ENCODE measurements at places on chromosomes 2 and 18.

DNA sequence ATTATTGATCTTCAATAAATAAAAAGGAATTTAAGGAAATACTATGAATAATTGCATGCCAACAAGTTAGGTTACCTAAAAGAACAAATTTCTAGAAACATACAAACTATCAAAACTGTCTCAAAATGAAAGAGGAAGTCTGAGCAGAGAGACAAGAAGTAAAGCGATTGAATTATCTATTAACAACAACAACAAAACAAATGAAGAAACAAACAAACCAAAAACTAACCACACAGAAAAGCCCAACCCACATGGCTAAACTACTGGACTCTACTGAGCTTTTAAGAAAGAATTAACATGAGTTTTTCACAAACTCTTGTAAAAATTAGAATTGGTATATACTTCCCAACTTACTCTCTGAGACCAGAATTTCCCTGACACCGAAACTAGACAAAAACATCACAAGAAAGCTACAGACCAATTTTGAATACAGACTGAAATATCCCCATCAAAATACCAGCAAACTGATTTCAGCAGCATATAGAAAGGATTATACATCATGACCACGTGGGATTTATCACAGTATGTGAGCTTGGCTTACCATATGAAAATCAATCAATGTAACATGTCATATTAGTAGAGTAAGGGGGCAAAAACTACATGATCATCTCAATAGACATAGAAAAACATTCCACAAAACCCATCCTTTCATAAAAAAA, 16.6 kb upstream of the GALNT1 start:
- DNase-seq = no peak

GRCh38 chr2:12412898-12413305, 303.8 kb upstream of the TRIB2 start:
- DNase-seq = peak; percentile 40

DNA sequence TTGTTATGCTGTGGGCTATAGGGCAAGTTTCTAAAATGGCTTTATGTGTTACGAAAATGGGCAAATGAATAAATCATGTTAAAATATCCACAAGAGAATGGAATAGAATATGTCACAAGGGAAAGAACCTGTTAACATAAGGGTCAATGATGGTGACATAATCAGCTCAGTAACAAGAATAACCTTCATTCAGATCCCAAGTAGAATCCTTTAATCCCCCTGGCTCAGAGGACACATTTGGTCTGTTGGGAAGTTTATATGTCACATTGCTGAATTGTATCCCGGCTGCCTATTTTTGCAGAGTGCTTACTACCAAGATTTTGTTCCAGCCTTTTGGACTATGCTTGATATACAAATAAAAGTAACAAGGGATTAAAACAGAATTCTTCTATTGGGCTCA, 13.1 kb upstream of the LGALSL start:
- DNase-seq = no peak

DNA sequence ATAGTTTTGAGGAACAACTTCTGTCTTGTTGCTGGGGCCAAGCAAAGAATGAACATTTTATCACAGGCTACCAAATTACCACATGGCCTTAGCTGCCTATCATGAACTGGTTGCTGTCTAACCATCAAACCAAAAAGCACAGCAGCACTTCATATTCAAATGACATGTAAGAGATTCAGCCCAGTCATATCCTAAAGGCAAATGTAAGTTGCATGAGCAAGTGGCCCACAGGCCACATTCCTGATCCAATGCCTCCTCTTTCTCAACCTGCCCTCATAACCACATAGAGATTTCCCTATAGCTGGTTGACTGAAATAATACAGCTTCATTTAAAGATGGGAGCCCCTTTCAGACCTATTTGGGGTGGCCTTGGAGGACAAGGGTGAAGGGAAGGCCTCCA, 572.3 kb downstream of the IRS1 start:
- no peak for DNase-seq

GRCh38 chr2:128154225-128154624, 63.2 kb downstream of the UGGT1 start:
- DNase-seq = no peak

- DNase-seq = no peak
Measured at GRCh38 chr18:70463085-70463484, 174.2 kb downstream of the SOCS6 start.

- DNase-seq = peak; percentile 40
Measured at GRCh38 chr2:65231892-65232477, 4.4 kb downstream of the ACTR2 start.

GRCh38 chr2:177897278-177897677, 175.3 kb downstream of the PDE11A start:
- no peak for DNase-seq

DNA sequence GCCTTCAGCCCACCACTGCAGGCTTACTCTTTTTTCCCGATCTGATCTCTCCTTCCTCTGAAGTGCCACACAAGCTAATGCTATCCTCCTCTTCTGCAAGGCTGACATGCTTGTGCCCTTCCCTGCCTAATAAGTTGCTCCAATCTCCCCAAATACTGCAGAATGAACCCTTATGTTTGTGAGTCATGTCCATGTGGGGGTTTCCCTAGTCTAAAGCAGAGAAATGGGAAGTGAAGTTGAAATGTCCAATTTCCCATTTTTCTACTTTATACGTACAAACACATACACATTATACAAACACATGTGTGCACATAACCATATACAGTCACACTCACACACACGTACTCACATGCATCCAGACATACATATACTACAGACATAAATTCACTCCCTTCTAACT, 288.1 kb upstream of the CELF4 start:
- no peak for DNase-seq

DNA sequence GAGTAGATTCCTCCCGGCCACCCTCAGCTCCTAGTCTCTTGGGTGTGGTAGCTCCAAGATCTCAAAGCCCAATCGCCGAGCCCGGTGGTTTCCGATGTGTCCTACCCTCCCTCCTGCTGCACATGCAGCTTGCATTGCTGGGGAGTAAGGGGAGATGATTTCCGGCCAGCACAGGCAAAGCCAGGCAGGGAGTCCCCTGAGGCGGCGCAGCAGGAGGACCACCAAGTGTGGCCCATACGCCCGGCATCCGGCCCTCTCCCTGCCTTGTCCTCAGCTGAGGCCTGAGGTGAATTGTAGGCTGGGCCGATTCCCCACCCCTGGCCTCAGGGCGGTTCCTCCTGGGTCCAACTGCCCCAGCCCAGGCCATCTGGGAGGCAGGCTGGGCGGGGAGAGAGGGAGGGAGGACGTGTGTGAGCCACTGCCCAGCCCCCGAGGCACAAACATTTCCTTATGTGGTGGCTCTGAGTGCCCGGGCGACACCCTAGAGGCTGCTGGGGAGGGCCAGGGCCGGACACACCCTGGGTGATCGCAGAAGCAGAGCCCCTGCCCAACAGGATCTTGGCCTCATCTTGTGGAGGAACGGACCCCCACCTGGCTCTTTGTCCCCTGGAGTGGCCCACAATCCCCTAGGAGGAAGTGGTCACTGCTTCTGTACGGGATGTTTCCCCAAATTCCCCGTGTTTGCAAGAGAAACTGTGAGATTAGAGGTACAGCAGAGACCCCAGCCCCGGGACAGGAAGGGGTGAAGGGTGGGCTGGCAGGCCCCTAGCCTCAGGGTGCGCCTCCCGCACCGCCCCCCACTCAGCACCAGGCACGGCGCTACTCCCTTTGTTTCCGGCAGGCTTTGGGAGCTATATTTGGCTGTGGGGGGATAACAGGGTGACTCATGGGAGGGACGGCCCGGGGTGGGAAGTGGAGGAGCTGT, 41.9 kb upstream of the PTMA start:
- DNase-seq = no peak

GRCh38 chr2:197348721-197349360, 38.3 kb upstream of the ANKRD44 start:
- no peak for DNase-seq

- DNase-seq = no peak
Measured at GRCh38 chr2:108412995-108413710, 35.4 kb downstream of the SULT1C4 start.

DNA sequence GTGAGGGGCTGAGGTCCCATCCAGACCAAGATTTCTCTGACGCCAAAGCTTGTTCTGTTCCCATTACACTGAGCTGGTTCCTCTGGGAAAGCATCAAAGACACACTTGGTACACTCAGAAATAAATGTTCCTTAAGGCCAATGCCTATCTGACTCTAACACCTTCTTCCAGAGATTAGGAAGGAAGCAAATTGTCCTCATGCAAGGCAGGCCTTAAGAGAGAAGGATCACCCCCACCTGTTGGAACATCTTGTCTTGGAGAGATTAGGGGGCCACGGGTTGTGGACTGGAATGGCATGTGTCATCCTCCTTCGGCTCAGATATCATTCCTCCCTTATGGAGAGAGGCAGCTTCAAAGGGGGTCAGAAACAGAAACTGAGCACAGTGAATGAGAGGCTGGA, 100.2 kb downstream of the ANKRD44 start:
- DNase-seq = no peak

All from stimulated activated CD8-positive, alpha-beta memory T cell treated with anti-CD3 and anti-CD28 coated beads, Interleukin-4, amount 100 ng/mL, for 48 hours (primary cell).